Stimulated activated CD4-positive, alpha-beta T cell treated with anti-CD3 and anti-CD28 coated beads, TNF-alpha, amount 100 ng/mL, for 24 hours (primary cell): ENCODE measurements at places on chromosomes 7 and 10.

GRCh38 chr7:2519119-2519930 is at the start of gene LFNG:
LFNG (plus strand) TSS chr7:2519774; CDS start chr7:2519862, 88 bp downstream.
- DNase-seq: peak; percentile 85

DNA sequence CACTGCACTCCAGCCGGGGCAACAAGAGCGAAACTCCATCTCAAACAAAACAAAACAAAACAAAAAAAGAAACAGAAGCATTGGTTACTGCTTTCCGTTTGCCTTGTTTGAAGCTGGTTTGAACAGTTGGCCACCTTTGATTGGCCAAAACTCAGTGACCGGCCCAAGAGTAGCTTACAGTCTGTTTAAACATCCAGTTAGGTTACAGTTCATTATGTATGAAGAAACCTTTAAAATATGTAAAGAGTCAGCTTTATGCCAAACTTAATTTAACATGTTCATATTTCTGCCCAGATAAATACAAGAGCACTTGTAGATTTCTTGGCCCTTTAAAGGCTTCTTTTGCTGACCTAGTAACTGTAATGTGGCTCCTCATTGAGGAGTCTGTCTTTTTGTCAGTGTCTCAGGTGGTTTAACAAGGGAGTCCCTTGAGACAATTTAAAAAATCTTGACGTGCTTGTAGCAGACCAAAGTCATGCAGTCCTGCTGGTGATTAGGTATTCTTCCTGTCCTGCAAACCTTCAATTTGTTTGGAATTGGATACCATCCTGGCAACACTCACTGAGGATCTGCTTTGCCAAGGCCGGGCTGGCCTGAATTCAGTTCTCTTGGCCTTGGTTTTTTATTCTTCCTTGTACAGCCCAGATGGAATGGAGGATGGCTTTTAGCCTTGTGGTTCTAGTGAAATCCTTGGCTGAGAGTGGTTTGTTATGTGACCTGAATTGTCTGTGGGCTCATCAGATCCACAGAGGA is 128.9 kb downstream of the PLXDC2 start:
- no peak for DNase-seq

DNA sequence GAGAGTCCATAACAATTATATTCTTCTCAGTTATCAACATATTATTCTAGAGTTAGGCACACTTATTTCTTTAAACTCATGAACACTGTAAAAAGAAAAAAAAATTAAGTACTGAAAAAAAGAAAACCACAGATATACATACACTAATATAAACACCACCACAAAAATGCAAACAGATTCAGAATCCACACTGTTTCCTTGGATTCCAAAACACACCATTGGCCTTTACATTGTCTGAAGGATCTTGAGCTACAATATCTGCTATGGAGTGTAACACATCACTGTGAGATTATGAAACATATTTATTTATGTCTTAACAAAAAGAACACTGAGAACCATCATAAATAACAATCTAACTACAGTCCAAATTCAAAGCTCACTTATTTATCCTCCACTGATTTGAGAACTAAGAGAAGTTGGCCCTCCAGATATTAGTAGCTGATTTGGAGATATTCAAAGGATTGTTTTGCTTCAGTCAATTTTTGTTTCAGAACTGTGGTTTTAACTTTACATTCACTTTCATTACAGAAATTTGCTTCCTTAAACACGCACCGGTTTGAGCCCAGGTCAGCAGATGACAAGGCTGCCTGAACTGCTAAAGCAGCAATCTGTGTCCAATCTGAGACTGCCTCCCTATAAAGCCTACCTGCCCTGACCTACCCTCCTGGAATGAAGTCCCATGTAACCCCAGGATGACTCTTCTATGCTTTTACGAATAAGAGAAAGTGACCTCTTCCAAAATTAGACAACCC is 47.0 kb upstream of the CDK1 start:
- no peak for DNase-seq

DNA sequence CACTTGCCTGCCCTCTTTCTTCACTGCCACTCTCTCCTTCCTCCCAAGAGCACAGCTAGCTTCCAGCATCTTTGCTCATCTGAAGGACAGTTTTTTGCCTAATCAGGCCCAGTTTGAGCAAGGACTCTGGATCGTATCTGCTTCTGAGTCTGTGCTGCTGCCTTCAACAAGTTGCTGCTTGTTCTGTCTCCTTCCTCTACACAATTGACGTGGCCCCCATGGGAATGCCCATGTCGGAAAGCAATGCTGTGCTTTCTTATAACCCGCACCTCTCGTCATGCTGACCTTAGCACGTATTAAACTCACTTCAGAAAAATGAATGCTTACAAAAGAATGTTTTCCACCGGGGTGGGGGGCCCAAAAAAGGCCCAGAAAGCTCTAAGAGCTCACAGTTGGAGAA is 324.7 kb upstream of the C7orf33 start:
- no peak for DNase-seq

DNA sequence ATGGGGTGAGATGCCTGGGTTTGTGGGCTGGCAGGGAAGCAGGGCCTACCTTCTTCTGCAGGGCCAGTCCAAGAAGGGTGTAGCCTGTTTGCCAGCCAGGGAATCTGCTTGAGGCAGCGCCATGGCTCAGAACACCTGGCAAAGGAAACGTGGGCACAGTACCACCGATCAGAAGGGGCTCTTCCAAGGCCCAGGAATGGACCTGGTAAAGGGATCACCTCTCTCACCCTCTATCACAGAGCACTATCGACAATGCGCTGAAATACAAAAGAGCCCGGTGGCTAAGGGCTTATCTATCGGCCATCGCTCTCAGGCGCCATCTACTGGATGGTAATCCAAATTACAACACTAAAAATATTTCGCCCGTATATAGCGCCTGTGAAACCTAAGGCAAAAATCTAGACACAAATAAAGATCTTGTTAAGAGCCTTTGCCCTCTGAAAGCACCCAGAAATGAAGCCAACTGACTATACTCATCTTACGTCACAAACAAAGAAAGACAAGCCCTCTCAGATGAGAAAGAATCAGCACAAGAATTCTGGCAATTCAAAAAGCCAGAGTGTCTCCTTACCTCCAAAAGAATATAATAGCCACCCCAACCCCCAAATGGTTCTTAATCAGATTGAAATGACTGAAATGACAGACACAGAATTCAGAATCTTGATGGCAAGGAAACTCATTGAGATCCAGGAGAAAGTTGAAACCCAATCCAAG is 217.8 kb upstream of the HPS1 start:
- no peak for DNase-seq

DNA sequence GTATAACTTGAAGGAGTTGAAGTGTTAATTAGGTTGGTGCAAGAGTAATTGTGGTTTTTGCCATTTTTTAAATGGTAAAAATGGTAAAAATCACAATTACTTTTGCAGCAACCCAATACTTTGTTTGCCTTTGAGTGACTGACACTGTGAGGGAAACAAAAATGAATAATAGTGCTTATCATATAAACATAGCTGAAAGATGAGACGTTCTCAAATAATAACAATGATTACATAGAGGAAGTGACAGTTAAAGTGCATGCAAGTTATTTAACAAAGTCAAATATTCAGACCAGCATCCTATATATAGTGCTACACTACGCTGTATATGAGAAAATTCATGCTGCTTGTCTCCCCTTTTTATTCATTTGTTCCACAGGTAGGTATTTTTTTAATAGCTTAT is 4.7 kb upstream of the HBP1 start:
- DNase-seq: no peak

DNA sequence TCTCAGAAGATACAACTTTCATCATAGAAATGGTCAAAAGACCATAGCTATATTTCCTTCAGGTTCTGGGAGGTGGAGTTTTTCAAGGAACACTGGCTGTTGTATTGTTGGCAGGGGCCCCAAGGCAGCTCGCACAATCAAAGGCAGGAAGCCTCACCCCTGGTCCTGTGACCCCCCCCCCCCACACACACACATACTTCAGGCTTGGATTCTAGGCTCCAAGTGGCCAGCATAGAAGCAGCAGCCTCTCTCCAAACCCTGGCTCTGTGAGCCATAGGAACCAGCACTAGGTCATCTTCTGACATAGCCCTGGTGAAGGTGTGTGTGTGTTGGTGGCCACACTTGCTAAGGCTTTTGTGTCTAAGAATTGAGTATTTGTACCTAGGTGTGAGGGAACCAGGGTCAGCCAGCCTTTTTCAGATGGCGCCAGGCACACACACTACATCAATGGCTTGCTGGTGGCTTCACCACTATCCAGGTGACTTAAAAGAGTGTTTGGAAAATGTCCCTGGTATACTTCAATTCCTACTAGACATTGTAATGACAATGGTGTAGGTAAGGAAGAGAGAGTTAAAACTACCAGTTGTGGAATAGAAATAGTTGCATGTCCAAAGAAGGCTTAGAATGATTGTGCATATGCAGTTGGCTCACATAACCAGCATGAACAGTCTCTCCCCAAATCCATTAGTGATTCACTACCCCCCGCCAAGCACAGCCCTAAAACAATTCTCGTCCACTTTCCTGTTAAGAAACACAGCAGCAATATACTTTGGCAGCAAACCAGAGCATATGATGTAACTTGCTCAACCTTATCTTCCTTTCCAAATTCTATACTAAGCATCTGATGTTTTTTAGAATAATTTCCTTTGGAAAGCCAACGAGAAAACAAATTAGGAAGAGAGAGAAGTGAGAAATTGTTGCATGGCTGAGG is 91.3 kb downstream of the AVL9 start:
- DNase-seq: no peak
